Thymus (tissue), 14 donors: ENCODE measurements at places on chromosomes 1 and 21.

DNA sequence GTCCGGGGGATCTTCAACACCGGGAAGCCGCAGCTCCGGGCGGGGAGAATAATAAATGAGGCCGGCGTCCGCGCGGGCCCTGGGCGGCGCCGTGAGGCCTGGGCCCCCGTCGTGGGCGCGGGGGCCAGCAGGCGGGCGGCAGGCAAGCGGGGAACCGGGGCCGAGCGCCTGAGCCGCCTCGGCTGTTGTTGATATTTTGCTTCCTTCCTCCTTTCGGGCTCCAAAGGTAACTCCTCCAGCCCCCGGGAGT is at the start of gene MEF2D:
MEF2D (minus strand) TSS at position 233 of the 250 bp plus-strand sequence. CDS start 17,483 bp downstream, outside the sequence.
- DNase-seq, result no peak
- H3K36me3 ChIP-seq, result peaks cover 24% of the 10 kb centered on the region
- H3K4me3 ChIP-seq, result peak within 1 kb of the TSS; percentile 99
- H3K27ac ChIP-seq, result peak within 1 kb of the TSS; percentile 100

DNA sequence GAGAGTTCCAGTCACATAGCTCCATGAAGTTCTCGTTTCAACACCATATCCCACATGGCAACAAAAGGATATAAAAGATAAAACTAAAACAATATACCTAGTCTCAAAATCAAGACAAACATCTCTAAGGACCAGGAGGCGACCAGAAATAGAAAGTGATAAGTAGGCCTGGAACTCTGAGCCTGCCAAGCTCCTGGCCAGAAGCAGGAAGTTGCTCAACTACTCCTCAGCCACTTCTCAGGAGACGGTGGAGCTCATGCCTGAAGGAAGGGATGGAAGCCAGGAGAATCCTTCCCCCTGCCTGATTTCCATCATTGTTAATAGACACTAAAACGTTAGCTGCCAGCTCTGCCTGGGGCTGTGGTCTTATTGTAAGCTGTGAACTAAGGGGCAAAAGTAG is 94.7 kb downstream of the DISP1 start:
- no peaks in the 10 kb centered on the region for H3K36me3 ChIP-seq
- H3K27ac ChIP-seq, result no peak overlapping the region
- DNase-seq, result no peak
- no peaks in the 10 kb centered on the region for H3K4me1 ChIP-seq
- H3K4me3 ChIP-seq, result no peak overlapping the region
- H3K27me3 ChIP-seq, result no peaks in the 10 kb centered on the region

GRCh38 chr1:51324251-51325010 is 5.9 kb downstream of the TTC39A start:
- no peaks in the 10 kb centered on the region for H3K4me1 ChIP-seq
- H3K27me3 ChIP-seq, result peaks cover 10% of the 10 kb centered on the region
- H3K36me3 ChIP-seq, result no peaks in the 10 kb centered on the region
- H3K4me3 ChIP-seq, result no peak overlapping the region
- H3K27ac ChIP-seq, result no peak overlapping the region

- H3K4me1 ChIP-seq, result no peaks in the 10 kb centered on the region
- no peaks in the 10 kb centered on the region for H3K36me3 ChIP-seq
- no peak overlapping the region for H3K27ac ChIP-seq
- H3K4me3 ChIP-seq, result no peak overlapping the region
Observed at GRCh38 chr1:30191154-30191702, 532.2 kb downstream of the MATN1 start.

DNA sequence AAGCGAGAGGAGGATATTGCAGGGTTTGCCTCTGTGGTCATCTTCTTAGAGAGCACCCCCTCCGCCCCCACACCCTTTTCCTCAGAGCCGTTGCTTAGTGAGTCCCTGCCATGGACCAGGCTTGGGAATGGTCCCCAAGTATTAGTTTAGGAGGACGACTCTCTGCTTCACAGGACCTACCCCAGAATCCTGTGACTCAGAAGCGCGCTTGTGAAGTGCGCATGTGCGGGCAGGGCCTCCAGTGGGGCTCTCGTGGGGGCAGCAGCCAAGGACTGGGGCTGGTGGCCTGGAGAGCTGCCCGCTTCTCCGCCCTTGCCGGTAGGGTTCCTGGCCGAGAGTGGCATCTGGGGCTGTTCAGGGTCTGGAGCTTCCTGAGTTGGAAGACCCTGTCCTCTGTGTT is 37.3 kb upstream of the HMGN1 start:
- no peaks in the 10 kb centered on the region for H3K36me3 ChIP-seq
- H3K27ac ChIP-seq, result no peak overlapping the region
- no peak for DNase-seq
- no peak overlapping the region for H3K4me3 ChIP-seq

GRCh38 chr1:232287676-232288569 is 342.0 kb downstream of the SIPA1L2 start:
- no peak for DNase-seq
- H3K27ac ChIP-seq, result no peak overlapping the region
- H3K27me3 ChIP-seq, result no peaks in the 10 kb centered on the region
- H3K4me1 ChIP-seq, result no peaks in the 10 kb centered on the region
- no peak overlapping the region for H3K4me3 ChIP-seq
- no peaks in the 10 kb centered on the region for H3K36me3 ChIP-seq

- no peak overlapping the region for H3K27ac ChIP-seq
- DNase-seq, result no peak
- no peak overlapping the region for H3K4me3 ChIP-seq
- H3K4me1 ChIP-seq, result no peaks in the 10 kb centered on the region
- H3K27me3 ChIP-seq, result no peaks in the 10 kb centered on the region
Observed at GRCh38 chr1:14875524-14876509, 277.3 kb downstream of the KAZN start.

- H3K27me3 ChIP-seq, result no peaks in the 10 kb centered on the region
- no peaks in the 10 kb centered on the region for H3K4me1 ChIP-seq
- H3K4me3 ChIP-seq, result no peak overlapping the region
- no peak for DNase-seq
Observed at GRCh38 chr1:145826030-145826429, 2.0 kb downstream of the POLR3C start.

DNA sequence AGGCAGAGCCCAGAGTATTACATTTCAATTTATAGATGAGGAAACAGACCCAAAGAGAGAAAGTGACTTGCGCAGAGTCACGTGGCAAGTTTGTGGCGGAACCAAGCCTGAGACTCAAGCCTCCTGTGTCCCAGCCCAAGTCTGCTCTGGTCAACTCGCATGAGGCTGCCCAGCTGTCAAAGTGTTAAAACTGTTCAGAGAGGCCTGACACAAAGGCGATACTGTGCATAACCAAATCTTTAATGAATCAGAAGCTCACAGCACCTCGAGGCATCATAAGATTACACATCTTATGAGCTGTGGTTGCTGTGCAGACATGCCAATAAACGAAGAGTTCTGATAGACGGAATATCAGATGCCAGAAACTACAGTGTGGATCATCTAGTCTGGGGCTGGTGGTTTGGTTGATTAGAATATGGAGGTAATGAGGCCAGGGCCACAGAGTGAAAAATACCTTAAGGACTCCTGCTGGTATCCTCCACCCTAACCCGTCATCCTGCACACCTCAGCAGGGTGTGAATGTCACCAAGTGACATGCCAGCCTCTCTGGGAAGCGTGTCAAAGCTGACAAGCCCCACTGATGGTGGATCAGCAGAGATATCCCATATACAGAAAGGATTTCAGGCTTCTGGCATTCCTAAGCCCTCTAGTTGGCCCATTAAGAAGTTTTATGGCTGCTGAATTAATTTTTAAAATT is 42.2 kb downstream of the TNNT2 start:
- H3K4me1 ChIP-seq, result no peaks in the 10 kb centered on the region
- H3K27me3 ChIP-seq, result no peaks in the 10 kb centered on the region
- H3K27ac ChIP-seq, result no peak overlapping the region
- DNase-seq, result no peak
- no peak overlapping the region for H3K4me3 ChIP-seq
- no peaks in the 10 kb centered on the region for H3K36me3 ChIP-seq
